ENCODE measurements at places on chromosomes 5 and 9.
A peak's percentile ranks its signal among the peaks of the same experiment; 100 is the strongest.

- no peak for DNase-seq
Measured at GRCh38 chr5:40235471-40236400, 444.0 kb upstream of the PTGER4 start.

GRCh38 chr9:132730054-132731033 lies 60.1 kb downstream of the GTF3C4 start:
- DNase-seq: peak; percentile 55

GRCh38 chr5:104344809-104345208 lies 782.2 kb upstream of the NUDT12 start:
- DNase-seq: no peak

DNA sequence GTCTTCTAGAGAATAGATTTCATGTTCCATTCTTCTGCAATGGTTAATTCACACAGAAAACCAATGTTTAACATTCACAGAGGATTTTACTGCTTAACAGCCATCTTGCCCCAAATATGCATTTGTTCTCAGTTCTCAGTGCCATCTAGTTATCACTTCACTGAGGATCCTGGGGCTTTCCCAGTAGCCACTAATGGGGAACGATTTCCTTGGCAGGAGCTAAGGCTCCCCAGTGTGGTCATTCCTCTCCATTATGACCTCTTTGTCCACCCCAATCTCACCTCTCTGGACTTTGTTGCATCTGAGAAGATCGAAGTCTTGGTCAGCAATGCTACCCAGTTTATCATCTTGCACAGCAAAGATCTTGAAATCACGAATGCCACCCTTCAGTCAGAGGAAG lies 3.4 kb downstream of the ERAP2 start:
- DNase-seq: no peak

DNA sequence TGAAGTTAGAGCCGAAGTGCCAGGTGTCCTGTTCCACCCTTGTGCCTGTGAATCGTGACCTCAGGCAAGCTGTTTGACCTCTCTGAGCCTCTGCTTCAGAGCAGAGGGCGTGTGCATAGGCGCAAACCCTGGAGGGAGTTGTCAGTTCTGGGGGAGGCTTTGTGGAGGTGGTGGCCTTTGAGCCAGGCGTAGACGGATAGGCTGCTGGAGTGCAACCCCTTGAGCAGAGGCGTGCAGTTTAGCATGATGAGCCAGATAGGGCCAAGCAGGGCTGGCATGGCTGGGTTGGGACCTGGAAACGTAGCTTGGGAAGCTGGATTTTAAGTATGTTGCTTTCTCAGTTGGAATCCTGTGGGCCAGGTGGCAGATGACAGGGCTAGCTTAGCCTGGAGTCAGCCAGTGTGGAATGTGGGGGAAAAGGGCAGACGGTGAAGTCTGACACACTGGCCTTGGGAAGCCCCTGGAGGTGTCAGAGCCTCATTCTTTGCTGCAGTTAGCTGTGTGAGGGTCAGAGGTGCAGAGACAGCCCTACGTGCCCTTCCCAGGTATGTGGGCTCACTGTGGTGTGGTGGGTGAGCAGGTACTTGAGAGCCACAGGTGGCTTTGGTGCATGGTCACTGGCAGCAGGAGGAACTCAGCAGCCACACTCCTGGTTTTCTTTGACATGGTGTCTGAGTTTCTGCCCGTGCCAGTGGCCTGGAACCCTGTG lies 93.4 kb downstream of the DAB2IP start:
- no peak for DNase-seq

DNA sequence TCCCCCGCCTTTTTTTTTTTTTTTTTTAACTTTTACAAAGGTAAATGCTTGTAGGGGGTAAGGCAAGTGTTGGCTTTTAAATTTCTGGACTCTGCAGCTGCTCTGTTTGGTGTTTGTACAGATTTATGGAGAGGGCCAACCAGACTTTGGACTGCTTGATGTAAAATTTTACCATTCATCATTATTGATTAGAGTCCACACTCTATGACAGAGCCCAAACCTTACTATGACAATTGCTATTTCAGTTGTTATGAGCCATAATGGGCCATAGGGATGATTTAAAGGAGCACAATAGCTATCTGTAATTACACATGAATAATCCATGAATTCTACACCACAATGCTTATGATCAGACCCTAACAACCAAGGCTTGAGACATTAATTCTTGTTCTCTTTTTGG lies 867.2 kb downstream of the NR2F1-AS1 start:
- DNase-seq: no peak

DNA sequence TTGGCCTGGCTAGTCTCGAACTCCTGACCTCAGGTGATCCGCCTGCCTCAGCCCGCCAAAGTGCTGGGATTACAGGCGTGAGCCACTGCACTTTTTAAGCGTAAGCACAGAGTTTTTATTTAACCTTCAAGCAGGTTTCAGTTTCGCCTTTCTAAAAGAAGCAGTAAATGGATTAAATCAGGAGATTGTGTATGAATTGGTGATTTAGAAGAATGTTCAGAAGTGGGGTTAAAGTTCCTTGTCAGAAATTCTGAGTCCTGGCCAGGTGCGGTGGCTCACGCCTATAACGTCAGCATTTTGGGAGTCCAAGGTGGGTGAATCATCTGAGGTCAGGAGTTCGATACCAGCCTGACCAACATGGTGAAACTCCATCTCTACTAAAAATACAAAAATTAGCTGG lies 12.2 kb downstream of the HSPA4 start:
- DNase-seq: no peak

GRCh38 chr9:35776018-35776417 lies 15.4 kb upstream of the NPR2 start:
- no peak for DNase-seq

GRCh38 chr9:21450733-21451394 lies 10.6 kb downstream of the IFNA1 start:
- DNase-seq: no peak

DNA sequence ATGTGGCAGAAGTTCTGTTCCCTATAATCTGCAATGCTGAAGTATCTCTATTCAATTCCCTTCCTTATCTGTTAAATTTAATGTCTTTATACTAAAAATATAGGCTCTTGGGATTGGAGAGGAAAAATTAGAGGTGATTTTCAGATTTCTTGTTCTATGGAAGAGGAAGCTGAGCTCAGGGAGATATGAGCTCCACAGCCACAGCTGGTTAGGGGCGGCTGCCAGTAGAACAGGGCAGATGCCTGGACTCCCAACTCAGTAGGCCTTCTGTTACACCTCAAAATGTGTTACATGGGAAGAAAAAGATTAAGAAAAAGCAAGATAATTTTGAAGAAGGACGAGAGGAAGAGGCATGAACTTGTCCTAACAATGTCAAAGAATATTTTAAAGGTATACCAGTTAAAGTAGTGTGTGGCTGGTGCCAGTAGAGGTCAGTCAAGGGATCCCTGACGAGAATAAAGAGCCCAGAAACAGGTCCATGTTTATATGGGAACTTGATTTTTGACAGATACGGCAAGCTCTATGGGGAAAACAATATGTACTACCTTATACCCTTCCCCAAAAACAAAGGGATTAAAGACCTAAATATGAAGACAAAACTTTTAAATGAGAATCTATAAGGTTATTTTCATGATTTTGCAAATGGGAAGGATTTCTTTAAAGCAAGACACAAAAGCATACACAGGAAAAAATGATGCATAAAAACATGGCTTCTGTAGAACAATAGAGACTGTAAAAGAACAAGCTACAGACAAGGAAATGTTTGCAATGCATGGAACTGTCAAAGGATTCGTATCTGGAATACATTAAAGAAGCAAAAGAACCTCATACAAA lies 28.7 kb downstream of the DNAJC21 start:
- no peak for DNase-seq

DNA sequence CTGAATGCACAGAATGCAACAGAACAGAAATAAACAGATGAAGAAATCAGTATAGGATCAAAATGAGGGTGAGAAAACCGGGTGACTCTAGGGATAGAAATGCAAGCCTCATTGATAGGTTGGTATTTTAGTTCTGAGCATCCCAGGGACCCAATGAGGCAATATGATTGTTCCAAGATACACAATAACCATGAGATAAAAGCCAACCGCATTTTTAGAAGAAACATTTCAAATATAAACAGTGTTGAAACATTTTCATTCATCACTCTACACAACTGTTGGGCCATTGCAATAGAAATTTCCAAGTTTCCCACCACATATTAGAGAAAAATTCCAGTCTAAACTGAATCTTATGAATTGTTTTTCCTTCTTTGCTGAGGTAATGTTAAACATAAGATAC lies 452.3 kb upstream of the PTGER4 start:
- no peak for DNase-seq

DNA sequence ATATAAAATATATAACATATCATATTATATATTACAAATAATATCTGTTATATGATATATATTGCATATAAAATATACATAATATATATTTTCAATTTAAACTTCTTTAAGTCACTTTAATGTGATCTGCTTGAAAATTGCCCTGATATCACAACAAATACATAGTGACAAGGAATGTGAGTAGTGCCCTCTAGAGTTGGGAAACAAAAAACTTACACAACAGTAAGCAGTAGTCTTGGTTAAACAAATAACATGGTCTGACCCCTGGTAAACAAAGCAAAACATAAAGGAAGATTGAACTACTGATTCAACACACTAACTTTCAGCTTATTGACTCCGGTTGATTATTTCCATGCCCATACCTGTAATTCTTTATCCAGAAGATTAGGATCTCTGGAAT lies 188.3 kb upstream of the NMUR2 start:
- no peak for DNase-seq

DNA sequence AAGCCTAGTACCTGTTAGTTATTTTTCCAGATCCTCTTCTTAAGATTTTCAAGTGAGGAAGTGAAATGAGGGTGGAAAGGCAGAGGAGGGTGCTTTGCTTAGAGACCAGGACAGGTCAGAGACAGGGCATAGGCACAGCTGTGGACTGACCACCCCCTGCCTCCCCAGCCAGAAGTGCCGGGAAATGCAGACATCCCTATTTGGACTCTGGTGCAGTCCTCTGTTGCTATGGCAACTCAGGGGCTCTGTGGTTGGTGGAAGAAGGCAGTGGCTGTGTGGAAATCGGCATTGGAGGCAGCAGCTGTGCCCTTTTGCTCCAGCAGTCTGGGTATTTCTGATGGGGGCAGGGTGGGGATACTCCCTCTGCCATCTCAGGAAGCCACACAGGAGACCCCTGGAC lies 43.3 kb upstream of the NDFIP1 start:
- DNase-seq: no peak

DNA sequence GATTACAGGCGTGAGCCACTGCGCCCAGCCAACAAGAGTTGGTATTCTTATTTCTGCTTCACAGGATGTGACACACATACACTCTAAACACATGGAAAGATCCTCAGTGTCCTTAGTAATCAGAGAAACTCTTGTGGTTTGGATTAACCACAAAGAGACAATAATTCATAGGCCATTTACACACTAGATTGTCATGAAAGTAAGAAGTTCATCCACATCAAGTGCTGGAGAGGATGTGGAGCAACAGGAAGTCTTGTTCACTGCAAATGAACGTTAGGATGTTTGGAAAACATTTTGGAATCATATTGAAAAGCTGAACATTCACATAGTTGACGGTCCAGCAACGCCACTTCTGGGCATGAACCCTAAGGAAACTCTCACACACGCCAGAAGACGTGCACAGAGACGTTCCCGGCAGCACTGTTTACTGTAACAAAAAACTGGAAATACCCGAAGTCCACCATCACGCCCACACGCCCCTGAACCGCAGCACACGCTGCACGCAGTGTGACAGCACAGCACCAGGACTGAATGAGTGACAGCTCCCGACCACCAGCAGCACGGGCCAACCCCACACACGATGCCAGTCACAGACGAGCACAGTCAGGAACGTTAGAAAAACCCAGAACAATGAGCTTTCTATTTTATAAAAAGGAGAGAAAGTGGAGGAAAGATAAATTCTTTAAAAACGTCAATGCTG lies 87.6 kb downstream of the COL23A1 start:
- DNase-seq: no peak

- peak; percentile 85 for DNase-seq
Measured at GRCh38 chr9:132169672-132170392, 8.0 kb downstream of the NTNG2 start.

DNA sequence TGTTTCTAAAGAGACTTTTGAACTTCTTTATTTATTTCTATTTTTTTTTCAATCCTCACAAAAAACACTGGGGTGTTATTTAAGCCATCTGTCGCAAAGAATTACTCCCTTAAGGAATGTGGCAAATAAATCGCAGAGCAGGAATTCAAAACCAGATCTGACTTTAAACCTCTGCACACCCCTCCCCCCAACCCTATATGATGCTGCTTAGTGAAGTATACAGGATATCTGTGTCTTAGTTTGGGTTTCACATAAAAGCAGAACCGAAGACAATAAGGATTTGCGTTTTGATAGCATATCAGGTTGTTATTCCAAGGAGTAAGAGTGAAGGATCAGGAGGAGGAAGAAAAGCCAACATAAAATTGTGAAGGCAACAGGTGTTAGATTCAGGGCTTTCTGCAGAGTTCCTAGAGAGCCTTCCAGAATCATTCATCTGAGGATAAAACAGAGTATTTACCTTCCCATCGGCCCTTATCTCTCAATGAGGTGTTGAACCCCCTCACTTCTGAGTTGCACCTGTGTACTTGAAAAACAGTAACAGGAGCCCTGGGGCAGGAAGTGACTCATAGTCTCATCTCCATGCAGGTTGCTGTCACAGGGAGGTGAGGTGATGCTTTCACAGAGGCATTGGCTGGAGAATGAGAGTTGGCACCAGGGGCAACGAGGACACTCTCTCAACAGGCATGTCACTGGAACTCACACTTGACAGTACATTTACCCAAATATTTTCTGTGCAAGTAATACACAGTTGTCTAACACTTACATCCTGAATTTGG lies 33.5 kb upstream of the DMRT3 start:
- no peak for DNase-seq

DNA sequence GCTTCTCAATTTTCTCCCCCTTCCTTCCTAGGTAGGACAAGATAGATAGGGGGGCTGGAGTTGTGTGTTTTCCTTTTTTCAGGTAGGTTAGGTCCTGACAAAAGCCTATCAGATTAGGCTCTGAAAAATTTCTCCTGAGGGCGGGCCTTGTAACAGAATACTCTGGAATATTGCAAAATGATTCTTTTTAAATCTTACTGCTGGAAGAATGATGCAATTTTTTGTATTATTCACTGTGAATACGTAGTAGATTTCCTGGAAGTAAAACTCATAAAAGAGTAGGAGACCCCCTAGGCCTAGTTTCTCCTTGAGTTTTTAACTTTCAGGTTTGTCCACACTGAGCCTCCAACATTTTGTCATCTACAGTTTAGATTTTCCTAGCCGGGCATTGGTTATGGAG lies 1701.8 kb downstream of the EFNA5 start:
- DNase-seq: no peak

- DNase-seq: no peak
Measured at GRCh38 chr5:176614805-176615478, 5.0 kb upstream of the GPRIN1 start.

DNA sequence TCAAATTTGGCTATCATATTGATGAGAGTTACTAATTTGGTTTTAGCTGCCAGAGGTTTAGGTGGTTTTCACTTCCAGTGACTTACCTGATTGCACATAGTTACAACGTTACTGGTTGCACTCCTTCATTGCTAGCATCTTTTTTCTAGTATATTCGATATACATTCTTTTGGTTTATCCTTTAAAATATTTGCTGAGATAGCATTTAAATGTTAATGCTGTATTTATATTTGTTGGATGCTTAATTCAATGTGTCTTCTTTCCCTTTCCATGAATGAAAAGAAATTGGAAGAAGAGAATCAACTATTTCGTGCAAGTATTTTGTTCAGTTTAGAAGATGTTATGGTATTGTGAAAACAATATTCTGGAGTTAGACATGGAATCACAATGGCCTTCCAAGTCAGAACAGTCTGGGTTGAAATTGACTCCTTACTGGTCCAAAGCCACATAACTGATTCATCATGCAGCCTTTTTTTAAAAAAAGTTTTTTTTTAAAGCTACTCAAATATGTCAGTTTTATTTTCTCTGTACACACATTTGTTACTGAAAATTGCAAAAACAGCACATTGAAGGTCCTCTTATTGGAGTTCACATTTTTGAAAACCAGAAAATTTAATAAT lies 2.2 kb downstream of the SPIN1 start:
- DNase-seq: no peak

Measured in cardiac septum (tissue), 1 donor.